ENCODE measurements at places on chromosomes 16 and 17.

GRCh38 chr17:64772845-64773299 is 110.8 kb upstream of the SMURF2 start:
- no peak for DNase-seq

- no peak for DNase-seq
Measured at GRCh38 chr16:7487574-7488323, 155.1 kb downstream of the RBFOX1 start.

DNA sequence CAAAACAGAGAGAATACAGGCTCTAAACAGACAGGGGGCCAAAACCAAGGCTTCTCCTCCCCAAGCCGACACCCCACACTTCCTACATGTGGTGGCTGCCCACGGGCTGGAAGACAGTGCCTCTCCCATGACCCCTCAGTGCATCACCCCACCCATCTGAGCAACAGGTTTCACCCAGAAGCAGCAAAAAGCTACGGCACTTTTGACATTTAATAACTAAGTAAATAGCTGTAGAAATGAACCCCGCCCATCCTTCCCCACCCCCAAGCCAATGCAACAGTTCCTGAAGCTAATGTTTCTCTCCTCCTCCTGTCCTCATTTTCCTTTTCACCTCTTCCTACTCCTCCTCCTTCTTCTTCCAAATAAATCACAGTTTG is 9.9 kb upstream of the SOX9 start:
- no peak for DNase-seq

- no peak for DNase-seq
Measured at GRCh38 chr16:59385959-59386358, 651.8 kb upstream of the GOT2 start.

DNA sequence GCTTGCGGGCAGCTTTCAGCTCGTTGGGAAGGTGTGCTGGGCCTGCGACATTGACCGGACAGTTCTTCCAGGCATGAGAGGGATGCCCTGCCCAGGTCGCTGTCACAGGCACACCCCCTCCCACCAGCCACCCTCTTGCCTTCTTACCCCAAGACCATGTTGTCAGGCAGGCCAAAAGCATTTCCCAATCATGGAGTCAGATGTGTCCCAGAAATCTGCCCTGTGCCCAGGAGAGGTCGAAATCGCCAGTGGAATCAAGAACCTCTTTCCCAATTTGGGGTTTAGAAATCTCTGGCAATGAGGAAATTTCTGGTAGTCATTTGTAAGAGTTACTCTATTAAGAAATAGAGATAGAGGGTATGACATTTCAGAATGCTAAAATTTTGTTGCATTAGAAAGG is 177.1 kb downstream of the RAB11FIP4 start:
- DNase-seq, result no peak

DNA sequence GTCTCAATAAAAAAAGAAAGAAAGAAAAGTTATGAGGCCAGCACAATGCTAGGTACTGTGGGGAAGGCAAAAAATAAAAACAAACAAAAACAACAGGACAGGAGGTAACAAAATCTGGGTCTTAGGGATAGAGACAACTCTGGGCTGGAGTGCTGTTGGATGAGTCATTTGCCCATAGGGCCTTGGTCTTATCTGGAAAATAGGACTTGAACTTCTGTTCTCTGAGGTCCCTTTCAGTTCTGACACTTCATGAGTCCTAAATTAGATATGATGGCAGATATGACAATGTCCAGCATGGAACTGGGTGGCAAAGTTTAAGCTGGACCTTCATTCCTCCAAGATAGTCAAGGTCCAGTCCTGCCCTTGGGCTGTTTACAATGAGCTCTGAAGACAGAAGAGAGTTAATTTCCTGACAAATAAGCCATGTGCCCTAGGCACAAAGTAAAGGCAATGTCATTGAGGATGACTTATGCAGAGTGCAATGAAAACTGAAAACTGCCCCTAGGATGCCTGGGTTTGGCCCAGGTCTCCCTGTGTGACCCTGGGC is 8.9 kb upstream of the HDAC5 start:
- peak; percentile 42 for DNase-seq

DNA sequence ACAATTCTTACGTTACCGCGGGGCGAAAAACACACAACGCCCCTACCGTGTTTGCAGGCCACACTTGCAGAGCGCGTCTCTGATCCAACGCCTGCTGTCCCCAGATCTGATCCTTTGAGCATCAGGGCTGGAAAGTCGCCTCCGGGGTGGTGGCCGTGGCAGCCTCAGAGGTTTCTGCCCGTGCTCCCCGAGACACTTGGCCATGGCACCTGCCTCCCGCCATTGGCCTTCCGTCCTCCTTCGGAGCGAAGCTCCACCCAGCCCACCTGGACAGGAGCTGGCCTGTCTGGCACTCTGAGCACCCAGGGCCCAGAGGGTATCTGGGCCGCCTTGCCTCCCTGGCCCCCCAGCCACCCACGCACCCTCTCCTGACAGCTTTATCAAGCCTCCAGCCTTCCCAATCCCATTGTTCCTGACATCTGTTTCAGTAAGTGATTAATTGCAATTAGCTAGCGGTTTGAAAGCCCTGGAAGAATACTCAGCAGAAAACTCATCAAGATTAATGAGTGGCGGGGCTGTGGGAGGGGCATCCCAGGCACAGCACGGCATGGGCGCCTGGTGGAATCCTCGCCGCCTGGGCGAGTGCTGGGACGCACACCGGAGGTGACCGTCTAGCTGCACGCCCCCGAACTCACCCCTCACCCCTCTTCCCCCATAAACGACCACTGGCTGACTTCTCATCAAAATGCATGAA is 181.5 kb upstream of the GSE1 start:
- no peak for DNase-seq

DNA sequence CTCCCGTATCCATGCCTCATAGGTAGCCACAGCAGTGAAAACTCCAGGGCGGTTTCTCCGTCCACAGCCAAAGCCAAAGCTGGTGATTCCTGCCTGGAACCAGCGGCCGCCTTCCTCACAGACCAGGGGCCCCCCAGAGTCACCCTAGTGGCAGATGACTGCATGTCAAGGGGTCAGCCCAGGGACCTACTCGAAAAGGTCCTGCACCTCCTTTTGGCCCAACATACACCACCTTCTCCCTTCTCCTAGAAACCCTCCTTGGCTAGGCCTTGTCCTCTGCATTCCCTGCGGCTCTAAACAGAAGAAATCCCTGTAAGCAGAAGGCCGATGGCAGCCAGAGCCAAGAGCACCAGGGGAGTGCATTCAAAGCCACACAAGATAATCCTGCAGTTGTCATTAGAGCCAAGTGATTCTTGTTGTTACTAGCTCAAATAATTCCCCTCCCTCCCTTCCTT is 6.1 kb downstream of the PRSS36 start:
- DNase-seq, result no peak

- no peak for DNase-seq
Measured at GRCh38 chr17:16889088-16889465, 82.8 kb downstream of the TNFRSF13B start.

GRCh38 chr16:48824271-48824670 is 214.3 kb upstream of the N4BP1 start:
- DNase-seq, result no peak

DNA sequence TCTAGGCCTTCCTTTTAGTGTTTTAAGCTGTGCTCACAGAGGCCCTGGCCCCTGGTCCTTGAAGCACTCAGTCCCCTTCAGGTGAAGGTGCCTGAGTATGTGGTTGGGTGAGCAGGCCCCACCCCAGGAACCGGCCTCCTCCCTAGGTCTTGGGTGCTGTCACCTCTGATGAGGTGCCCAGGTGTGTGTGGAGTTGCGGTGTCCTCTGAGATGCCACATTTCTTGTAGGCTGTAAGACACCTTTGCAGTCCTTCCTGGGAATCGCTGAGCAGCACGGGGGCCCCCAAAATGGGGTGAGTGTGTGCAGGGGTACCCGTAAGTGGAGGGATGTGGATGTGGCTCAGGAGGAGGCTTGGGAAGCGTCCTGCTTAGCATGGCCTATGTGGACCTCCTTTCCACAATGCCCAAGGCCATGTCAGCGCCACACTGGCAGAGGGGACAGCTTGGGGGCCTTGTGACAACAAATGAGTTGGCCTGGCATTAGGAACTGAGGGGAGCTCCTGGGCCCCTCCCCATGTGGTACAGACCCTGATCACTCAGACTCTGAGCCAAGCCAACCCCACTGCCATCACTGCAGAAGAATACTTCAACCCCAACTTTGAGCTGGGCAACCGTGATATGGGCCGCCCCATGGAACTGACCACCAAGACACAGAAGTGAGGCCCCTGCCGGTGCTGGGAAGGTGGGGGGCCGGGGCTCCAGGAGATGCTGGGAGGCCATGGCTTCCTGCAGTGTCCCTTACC is 11.2 kb downstream of the CORO6 start:
- DNase-seq, result no peak

GRCh38 chr17:27265333-27265732 is 28.6 kb upstream of the WSB1 start:
- DNase-seq, result no peak

DNA sequence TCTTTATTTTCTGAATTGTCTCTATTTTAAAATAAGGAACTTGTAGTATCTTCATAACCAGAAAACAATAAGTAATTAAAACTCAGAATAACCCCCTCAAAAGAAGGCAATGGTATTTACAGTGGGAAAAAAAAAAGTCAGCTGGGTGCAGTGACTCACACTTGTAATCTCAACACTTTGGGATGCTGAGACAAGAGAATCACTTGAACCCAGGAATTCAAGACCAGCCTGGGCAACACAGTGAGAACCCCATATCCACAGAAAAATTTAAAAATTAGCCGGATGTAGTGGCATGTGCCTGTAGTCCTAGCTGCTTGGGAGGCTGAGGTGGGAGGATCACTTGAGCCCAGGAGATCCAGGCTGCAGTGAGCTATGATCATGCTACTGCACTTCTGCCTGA is 33.5 kb downstream of the ADAM11 start:
- no peak for DNase-seq

DNA sequence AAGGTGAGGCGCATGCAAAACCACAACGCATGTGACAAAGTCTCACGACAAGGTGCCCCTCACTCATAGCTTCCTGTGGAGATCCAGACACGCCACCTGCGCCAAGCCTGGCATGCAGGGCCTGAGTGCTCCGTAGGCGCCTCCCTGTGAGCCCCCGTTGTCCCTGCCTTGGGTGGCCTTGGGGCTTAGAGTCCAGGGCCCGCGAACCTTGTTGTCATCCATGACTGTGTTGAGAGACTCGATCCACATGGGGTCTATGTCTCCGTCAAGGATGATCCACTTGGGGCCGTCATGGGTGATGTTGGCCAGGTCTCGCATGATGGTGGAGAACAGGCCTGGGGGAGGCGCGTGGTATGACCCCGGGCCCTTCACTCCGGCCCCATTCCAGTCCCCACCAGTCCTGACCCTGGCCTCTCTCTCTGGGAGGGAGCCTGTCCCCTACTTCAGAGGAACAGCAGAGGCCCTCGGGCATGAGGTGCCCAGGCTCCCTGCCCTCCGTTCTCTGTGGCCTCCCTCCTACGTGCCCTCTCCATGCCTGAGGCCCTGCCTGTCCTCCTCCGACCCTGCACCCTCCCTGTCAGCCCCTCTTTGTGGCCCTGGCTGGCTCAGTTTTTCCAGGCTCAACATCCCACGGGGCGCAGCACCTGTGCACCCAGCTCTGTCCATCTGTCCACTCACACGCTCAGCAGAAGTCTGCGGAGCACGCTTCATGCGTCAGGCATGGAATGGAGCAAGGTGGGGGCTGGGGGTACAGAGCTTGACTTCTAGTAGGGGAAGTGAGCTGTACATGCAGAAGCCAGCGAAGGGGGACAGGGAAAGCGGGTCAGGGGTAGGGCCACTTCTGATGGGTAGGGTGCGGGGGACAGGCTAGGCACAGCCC is 85.7 kb downstream of the DNAH17 start:
- no peak for DNase-seq

DNA sequence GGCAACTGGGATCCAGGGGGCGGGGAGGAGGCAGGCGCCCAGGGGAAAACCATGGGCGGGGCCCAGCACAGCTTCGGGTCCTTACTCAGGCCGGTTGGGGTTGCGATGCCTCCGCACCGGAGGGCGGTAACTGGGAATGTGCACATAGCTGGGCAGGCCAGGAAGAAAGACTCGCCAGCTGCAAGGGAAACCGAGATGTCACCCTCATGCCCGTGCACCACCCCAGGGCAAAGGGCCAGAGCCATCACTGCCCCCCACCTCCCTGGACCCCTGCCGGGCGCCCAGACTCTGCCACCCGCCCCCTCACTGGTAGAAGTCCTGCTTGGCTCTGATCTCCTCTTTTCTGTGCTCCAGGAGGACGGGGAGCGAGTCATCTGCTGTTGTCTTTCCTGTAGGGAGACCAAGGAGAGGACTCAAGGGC is 6.7 kb downstream of the ALOX12B start:
- DNase-seq, result no peak

DNA sequence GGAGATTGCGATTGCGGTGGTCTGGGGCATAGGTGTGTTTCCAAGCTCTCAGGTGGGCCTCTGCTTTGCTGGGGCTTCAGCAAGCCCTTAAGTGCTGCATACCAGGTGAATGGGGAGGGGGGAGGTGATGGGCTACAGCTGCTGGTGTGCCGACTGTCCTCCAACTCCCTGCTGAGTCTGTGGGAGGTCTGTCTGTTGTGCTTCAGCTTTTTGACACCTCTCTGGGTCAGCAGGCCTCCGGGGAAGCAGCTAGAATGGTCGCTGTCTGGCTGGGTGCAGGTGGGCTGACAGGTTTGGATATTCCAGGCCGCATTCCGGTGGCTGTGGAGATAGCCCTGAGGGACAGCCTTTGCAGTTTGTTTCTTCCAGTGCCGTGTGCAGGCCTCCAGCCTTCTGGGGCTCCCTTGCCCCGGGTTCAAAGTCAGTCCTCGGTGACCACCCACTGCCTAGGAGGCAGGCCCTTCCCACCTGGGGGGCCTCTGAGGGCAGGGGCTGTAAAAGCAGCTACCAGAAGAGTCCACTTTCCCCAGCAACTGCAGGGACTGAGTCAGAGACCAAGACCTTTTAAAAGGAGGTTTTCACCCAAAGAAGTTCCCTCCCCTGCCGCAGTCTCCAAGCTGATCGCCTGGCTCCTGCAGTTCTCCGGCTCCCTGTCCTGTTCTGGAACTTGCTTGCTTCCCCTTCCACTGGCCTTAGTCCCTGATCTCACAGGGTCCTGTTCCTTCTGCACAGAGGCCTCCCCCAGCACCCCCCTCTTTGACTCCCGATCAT is 2.0 kb upstream of the TTYH2 start:
- DNase-seq, result no peak

DNA sequence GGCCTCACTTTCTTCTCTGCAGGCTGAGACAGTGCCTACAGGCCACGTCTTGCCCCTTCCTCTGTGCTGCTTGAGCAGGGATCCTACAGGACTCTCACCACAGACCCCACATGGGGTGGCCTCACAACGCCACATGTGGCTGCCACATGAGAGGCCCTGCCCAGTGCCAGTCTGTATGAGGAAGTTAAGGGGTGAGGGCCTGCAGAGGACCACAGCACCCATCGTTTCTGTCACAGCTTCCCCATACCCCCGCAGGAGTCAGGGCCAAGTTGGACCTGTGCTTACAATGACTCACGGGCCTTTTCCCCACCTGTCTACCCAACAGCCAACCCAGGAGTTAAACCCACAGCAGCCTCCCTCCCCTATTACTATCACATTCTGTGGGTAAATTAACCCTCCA is 2.9 kb upstream of the GSDMB start:
- DNase-seq, result peak; percentile 51

GRCh38 chr17:74163836-74164235 is 39.6 kb upstream of the RPL38 start:
- no peak for DNase-seq

DNA sequence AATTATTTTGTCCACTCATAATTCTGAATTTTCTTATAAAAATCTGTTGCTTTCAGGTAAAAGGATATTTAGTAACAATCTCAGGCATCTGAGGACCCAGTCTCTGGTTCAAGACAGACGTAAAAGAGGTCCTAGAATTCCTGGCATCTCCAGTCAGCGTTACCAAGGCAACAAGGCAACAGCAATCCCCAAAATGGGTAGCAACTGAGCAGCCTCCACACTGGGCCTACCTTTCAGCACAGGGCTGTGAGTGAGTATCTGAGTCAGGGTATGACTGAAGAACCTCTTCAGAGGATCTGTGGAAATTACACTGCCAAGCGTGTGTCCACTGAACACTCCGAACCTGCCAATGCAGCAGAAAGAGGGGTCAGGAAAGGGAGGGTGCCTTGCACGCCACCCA is 20.8 kb downstream of the FANCA start:
- DNase-seq, result no peak
